ENCODE measurements at places on chromosomes 2 and 18.

DNA sequence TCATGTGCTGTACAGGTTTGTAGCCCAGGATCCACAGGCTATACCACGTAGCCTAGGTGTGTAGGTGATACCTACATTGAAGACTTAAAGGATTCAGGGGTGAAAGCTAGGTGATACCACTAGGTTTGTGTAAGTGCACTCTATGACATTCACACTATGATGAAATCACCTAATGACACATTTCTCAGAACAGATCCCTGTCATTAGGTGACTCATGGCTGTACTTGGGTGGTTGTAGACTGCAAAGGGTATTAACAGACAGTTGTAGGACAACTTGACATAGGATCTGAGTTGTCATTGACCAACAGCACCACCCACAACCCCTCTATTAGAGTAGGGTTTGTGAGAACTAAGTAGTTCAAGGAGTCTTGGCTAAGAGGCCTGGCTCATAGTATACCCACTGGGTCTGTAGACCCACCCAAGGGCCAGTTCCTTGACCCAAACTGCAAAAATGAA, 27.7 kb upstream of the SMCHD1 start:
- no peak for DNase-seq

GRCh38 chr2:85794491-85795121, 40.8 kb downstream of the ATOH8 start:
- no peak for DNase-seq

- no peak for DNase-seq
These were observed 48.4 kb upstream of the STAM2 start for GRCh38 chr2:152223977-152224376.

- DNase-seq, result peak; percentile 37
These were observed 317.6 kb downstream of the TNS1 start for GRCh38 chr2:217685255-217685605.

- no peak for DNase-seq
These were observed 402.1 kb downstream of the ZNF521 start for GRCh38 chr18:24949908-24950307.

- peak; percentile 35 for DNase-seq
These were observed 217.2 kb downstream of the TMEM163 start for GRCh38 chr2:134501476-134502091.

- DNase-seq, result no peak
These were observed 5.5 kb upstream of the MGAT4A start for GRCh38 chr2:98736464-98736889.

DNA sequence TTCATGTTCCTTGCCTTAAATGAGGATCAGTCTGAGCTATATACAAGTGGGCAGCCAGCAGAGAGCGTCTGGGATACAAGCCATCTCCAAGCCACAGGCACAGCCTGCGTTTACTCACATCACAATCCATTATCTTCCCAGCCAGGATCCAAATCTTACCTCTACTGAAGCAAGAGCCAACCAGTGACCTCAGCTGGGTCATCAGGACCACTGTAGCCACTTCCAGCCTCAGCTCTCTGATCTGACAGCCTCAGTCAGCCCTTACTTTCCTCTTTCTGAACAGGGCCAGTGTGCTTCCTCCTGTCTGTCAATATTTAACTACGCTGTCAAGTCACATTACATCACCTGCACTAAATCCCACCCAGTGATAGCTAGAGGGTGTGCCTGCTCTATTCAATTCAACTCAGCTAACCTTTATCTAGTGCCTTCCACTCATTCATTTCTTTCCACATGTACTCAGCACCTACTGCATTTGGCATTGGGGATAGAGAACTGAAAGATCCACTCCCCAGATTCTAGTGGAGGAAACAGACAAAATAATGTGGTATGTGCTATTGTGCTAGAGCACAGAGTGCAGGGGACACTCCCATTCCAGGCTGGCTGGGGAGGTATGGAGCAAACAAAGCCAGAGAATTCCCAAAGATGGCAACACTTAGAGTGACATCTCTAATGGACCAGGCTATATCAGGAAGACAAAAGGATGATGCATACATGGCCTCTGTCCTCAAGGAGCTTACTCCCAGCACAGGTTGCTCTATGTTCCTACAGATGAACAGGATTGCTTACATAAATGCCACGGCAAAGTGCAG, 146.5 kb downstream of the NCKAP5 start:
- no peak for DNase-seq

Data from kidney (tissue), 22 donors.